ENCODE measurements at places on chromosomes 13 and 19.

GRCh38 chr19:18788529-18789421 is 2.3 kb downstream of the COMP start:
- no peak for DNase-seq

DNA sequence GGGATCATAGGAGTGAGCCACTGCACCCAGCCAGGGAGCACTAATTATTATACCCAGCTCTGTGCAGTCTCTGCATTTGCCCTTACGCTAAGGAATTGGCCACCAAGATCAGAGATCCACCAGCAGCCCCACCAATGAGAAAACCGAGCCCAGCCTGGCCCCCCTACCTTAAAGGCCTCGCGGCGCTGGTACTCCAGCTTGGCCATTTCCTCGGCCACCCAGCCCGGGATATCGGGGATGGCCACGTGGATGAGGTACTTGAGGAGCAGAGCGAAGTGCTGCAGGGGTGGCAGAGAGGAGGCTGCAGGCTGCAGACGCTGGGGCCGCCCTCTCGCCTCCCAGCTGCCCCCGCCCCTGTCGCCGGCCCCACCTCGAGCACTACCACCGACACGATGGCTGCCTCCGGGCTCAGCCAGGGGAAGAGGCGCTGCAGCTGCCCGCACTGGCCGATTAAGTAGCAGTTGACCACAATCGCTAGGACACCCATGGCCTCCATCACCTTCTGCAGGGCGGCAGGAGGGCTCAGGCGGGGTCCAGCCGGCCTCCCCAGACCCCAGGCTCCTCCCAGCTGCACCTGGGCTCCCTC is 7.5 kb downstream of the ANO8 start:
- DNase-seq: no peak

DNA sequence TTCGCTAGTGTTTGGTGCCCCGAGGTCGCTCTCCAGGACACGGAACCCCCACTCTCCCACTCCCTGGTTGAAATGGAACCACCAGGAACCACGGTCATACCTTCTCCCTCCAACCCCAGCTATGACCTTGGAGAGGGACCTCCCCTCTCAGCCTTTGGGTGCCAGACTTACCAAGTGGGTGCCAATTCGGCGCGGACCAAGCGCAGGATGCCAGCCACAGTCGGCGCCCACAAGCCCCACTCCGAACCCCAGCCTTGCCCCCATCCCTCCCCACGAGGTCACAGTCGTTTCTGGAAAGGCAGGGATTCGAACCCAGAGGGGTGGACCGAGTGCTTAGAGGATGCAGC is 910 bp downstream of the PDE4C start:
- no peak for DNase-seq

DNA sequence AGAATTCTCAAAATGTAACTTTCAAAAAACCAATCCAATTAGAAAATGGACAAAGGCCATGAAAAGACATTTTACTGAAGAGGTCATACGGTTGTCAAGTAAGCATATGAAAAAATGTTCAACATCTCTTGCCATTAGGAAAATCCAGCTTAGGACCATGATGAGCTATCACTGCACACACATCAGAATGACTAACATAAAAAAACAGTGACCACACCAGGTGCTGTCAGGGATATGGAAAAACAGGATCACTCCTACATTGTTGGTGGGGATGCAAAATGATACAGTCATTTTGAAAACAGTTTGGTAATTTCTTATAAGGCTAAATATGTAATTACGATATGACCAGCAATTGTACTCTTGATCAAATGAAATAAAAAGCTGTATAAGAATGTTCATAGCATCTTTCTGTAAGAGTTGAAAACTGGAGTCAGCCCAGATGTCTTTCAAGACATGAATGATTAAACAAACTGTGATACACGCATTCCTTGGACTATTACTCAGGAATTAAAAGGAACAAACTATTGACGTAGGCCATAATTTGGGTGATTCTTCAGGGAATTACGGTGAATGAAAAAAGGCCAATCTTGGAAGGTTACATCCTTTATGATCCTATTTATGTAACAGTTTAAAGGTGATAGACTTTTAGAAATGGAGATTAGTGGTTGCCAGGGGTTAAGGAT is 26.9 kb upstream of the RCBTB2 start:
- no peak for DNase-seq

DNA sequence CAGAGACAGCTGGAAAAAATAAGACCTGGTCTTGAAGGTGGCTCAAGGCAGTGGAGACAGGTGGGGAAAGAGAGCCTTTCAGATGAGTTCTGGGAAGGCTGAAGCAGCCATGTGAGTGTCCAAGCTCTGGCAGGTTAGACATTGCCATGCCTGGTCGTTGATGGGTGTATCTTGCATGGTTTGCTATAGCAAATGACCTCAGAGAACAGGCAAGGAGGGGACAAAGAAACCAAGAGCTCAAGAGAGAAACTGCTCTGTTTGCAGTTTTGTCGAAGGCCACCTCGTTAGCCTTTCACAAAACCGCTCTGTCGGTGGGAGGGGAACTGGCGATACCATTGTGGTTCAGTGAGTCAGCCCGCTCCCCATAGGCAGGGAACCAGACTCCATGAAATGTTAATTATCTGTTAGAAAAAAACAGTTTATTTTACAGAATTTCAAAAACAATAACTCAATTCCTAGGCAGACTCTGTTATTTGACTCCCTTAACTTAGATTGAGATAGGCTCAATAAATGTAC is 82.8 kb upstream of the ARGLU1 start:
- no peak for DNase-seq

- peak; percentile 65 for DNase-seq
These were observed 8.1 kb downstream of the PIK3R2 start for GRCh38 chr19:18160971-18161635.

GRCh38 chr13:91368101-91368500 is 20.6 kb downstream of the MIR17HG start:
- DNase-seq: no peak

GRCh38 chr19:51338563-51339312 is 3.2 kb downstream of the VSIG10L start:
- peak; percentile 95 for DNase-seq

DNA sequence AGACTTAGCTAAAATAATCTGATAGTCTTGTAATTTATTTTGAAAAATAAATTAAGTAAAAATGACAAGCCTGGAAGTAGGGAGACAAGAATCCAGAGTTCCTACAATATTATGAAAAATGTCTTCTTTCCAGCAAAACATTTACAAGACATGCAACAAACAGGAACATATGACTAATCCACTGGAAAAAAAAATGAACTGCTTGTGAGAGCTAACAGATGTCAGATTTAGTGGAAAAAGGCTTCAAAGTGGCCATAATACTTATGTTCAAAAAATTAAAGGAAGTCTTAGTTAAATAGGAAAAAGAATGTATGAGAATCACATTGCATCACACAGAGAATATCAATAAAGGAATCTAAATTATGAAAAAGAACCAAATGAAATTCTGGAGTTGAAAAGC is 2082.0 kb upstream of the PCDH20 start:
- DNase-seq: no peak

DNA sequence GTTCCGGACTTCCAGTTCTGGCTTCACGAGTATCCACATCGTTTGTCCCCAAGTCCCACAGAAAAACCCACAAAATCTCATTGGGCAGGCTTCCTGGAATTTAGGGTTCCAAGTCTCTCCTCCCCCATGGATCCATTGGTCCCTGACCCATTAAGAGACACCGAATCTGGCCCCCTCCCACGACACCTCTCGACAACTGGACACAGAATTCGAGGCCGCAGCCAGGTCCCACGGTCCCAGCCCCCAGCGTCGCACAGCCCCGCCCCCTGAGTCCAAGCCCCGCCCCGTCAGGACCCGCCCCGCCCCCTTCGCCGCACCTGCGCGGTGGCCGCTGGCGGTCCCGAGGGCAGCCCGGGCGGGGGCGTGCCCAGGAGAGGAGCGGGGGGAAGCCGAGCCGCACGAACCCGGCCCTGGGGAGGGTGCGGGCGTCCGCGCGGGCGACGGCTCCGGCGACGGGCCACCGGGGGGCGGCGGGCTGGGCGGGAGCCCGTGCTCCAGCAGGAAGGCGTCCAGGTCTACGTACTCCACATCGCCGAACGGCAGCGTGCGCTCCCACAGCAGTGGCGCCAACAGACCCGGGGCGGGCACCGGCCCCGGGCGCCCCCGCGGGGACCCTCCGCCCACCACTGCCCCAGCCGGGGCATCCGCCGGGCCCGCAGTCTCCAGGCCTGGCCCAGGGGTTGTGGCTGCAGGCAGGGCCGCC is 1.8 kb downstream of the DBP start:
- DNase-seq: no peak

GRCh38 chr13:99926014-99926731 is 45.4 kb downstream of the ZIC5 start:
- peak; percentile 25 for DNase-seq

- DNase-seq: no peak
These were observed 70.7 kb upstream of the GTF3A start for GRCh38 chr13:27353708-27354107.

DNA sequence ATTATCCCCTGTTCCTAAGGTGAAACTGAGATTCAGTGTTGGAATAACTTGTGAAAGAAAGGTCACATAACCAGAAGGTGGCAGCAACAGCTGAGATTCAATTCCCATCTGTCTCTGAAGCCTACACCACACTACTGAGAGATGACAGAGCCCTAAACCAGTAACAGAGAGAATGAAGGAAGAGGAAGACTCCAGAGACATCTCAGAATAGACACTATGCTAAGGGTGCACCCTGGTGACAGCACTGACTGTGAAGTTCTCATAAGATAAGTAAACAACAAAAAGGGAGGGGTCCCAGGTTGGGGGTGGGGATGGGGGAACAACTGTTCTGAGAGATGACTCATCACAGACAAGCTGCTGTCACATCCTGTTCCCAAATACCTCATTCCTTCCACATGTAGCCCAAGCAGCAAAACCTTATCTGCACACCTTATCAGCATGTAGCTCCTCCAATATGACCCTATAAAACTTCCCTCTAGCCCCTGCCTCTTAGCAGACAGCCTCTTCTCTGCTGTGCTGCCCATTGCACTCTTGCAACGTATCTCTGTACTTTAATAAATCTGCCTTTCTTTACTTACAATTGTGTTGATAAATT is 46.5 kb downstream of the UTP14C start:
- DNase-seq: no peak
